ENCODE measurements at places on chromosomes 7 and 10. TPM values are rescaled to one million over a fixed set of nuclear protein-coding genes. Genes with fewer than 3 reads are reported as not detected.

DNA sequence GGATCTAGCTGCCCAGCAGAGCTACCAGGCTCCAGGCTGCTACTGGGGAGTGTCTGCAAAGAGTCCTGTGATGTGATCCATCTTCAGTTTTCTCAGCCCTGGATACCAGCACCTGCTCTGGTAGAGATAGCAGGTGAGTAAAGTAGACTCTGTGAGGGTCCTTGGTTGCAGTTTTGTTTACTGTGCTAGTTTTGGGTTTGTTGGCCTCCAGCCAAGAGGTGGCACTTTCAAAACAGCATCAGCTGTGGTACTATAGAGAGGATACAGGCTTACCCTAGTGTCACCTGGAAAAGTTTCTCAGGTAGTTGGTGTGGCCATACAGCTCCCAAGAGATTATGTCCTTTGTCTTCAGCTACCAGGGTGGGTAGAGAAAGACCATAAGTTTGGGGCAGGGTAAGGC is 56.3 kb downstream of the MTERF1 start:
- H3K4me3 ChIP-seq: no peak overlapping the region
- DNase-seq: no peak
- no peaks in the 10 kb centered on the region for H3K36me3 ChIP-seq
- H3K27ac ChIP-seq: no peak overlapping the region
- no peaks in the 10 kb centered on the region for H3K27me3 ChIP-seq

- H3K36me3 ChIP-seq: no peaks in the 10 kb centered on the region
- no peaks in the 10 kb centered on the region for H3K27me3 ChIP-seq
- H3K4me1 ChIP-seq: peaks cover 50% of the 10 kb centered on the region
- peak within 1 kb of the TSS; percentile 70 for H3K4me3 ChIP-seq
- no peak for DNase-seq
These were observed at the start of gene ACSL5 for GRCh38 chr10:112373912-112374338. Gene ACSL5 (plus strand): TSS chr10:112374116. CDS start chr10:112394947, 20,831 bp downstream.

- no peaks in the 10 kb centered on the region for H3K36me3 ChIP-seq
- no peak for DNase-seq
- H3K27me3 ChIP-seq: no peaks in the 10 kb centered on the region
- no peak overlapping the region for H3K27ac ChIP-seq
- H3K4me3 ChIP-seq: no peak overlapping the region
These were observed 93.4 kb downstream of the ZNF365 start for GRCh38 chr10:62467527-62467926.

- no peak overlapping the region for H3K27ac ChIP-seq
- H3K4me3 ChIP-seq: no peak overlapping the region
- H3K36me3 ChIP-seq: no peaks in the 10 kb centered on the region
- H3K4me1 ChIP-seq: no peaks in the 10 kb centered on the region
- DNase-seq: no peak
These were observed 4.9 kb downstream of the PKD2L1 start for GRCh38 chr10:100325158-100325557.

DNA sequence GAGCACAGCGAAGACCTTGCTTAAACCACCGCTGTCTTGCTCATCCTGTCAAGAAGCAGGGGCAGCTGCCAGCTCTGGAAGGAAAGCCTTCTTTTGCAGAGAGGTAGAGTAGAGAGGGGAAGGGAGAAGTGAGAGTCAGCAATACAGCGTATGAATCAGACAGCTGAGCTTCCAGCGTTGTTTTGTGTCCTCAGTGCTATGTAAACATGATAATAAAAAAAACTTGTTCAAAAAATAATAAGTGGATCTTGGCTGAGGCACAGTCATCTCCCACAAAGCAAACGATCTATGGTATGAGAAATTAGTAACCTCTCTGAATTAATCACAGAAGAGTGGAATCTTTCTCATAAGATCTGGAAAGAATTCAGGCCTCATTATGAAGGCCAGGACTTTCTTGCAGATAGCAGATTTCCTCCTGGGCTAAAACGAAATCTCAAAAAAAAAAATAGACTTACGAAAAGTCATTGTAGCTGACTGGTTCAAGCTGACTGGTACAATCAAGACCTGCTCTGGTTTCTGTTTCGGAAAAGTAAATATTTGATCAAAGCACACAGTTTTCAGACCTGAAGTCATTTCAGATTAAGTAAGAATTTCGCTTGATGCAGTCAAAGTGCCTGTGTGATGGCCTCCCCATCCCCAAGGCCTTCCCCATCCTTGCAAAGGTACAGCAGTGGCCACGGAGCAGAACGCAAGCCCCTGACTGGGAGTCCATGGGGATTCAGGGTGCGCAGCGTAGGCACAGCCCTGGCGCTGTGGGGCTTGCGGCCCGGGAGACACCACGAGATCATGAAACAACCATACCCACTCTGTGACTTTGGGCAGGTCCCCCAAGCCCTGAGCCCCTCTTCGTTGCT is 29.4 kb downstream of the CHST15 start:
- H3K4me3 ChIP-seq: no peak overlapping the region
- H3K27ac ChIP-seq: peak overlapping the region; percentile 71
- peaks cover 19% of the 10 kb centered on the region for H3K4me1 ChIP-seq
- no peak for DNase-seq

HACD1 gene
- total RNA-seq: 47.0 TPM

ECHDC3 gene
- 24.9 TPM for total RNA-seq

Data from left lung (tissue), 14 donors.